ENCODE measurements at places on chromosomes 6 and 20.

DNA sequence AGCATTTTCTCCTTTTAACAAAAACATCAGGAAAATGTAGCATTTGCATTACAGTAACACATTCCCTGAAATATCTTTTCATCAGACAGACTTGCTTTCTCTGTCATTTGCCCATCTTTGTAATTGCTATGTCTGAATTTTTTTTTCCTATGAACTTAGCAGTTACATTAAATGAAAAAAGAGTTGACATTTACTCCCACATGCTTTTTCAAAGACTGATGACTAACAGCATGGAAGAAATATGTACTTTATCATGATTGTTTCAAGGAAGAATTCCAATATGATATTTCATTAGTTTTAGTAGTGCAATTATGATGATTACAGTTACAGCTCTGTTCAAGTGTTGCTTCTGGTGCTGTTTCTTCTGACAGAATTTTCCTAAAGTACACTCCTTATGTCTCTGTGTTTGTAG is 864.5 kb upstream of the MAN1A1 start:
- DNase-seq: no peak

DNA sequence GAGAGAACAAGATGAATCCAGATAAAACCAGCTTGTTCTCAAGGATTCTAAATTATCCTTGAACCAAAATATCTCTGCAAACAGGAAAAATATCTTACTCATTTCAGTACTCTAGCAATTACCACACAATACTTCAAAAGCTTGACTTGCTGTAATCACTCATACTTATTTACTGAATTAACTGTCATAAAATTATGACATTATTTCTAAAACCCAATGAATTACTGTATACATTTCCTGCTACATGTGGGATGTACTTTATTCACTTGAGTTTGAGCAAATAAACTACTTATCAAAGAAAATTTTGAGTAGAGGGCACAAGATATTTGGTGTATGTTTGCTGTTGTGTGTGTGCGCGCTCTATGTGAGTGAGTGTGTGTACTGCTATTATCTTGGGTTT is 9.7 kb downstream of the EIF2S2 start:
- DNase-seq: no peak

DNA sequence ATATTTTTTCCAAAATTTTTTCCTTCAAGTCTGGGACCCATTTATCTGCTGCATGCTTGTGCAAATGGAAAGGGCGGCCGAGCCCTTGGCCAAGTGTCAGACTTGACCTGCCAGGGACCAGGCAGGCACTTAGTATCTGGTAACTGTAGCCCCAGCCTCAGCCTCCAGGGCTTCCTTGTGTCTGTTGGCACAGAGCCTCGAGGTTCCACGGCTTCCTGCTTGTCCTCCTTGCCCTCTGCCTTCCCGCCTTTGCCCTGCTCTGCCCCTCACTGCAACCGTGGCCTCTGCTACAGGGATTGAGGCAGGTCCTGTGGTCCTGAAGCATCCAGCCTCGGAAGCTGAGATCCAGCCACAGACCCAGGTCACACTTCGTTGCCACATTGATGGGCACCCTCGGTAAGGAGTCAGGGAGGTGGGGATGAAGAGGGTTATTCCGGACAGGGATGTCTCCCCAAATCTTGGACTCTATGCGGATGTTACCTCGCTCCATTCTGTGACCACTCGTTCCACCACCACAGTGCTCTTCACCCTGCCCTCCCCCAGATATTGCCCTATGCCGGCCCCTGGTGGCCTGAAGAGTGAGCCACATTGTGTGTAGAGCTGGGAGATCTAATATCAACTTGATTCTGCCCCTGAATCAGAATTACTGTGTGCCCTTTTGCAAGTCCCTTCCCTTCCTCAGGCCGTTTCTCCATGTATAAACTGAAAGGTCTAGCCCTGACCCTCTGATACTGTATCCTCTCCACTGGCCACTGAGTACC is 41.5 kb upstream of the SRF start:
- DNase-seq: peak; percentile 14

DNA sequence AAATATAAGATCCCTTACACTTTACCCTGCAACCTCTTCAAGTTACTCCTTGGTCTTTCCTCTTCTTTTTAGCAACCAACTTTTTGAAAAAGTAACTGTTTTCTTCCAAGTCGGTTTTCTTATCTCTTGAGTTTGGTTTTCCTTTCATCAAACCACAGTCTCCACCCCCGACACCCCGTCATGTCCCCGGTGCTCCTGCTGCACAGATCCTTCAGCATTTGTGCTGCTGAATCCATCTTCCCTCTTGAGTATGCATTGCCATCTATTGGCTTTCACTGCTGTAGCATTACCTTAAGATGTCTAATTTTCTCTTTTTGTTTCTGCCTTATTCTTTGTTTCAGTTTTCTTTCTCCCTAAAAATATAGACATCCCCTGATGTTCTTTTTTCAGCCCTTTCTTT is 11.9 kb upstream of the TNFRSF21 start:
- no peak for DNase-seq

GRCh38 chr6:52394251-52394666 is 25.9 kb upstream of the EFHC1 start:
- DNase-seq: no peak

DNA sequence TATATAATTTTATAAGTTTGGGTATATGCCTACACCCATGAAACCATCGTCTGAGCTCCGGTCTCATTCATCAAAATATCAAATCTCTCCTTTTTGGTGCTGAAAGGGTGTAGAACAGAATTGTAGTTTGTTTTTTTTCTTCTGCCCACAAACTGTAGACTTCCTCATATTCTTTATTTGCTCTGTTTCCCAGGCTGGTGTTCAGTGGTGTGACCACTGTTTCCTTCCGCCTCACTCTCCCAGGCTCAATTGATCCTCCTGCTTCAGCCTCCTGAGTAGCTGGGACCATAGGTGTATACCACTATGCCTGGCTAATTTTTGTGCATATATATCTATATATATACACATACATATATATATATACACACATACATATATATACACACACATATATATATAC is 139.6 kb upstream of the HCRTR2 start:
- no peak for DNase-seq

All from stimulated activated naive CD8-positive, alpha-beta T cell treated with anti-CD3 and anti-CD28 coated beads, Interleukin-15, Interleukin-2, amounts not matched to agents 100 U/mL and 50 U/mL, for 24 hours (primary cell).